ENCODE measurements at places on chromosomes 6 and 20. TPM values are rescaled to one million over a fixed set of nuclear protein-coding genes. Genes with fewer than 3 reads are reported as not detected.

DNA sequence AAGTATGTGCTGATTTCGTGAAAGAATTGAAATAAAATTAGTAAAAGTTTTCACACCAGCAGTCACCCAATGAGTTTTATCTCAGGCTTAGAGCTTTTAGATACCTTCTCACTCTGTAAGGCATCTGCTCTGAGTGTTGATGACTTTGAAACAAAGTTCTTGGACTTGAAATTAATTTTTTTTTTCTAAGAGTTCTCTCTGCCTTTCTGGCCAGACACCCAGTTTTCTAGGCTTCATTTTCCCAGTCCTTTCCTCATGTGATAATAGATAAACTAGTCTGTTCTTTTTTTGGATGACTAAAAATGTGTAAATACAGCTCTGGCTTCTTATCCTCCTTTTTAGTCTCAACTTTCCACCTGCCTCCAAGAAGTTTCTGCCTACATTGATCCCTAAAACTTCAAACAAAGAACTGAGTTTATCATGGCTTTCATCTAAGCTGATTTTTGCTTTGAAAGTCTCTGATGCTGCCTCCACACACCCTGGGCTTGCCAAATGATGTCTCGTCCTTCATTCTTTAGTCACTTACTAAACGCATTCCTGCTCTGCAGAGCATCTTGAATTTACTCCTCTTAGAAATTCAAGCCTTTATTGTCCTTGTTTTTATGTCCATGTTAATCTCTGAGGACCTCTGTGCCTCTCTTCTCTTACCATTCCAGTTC is 32.7 kb downstream of the SLX4IP start:
- no peak for DNase-seq

- DNase-seq, result no peak
These were observed 76.7 kb downstream of the PREP start for GRCh38 chr6:105326216-105326615.

DNA sequence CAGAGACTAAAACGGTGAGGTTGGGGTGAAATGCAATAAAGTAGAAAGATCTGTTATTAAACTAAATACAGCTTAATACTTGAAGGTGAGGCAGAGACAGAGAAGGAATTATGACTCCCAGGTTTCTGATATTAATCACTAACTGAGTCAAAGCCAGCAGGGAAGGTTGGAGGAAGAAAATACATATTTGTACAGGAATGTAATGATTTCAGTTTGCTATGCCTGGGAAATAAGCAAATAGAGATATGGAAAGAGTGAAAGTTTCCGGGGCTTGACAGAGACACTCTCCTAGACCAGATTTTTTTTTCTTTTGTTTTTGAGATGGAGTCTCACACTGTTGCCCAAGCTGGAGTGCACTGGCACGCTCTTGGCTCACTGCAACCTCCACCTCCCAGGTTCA is 76.8 kb downstream of the PTPRK start:
- DNase-seq, result no peak

RBPJL gene
- not detected for total RNA-seq

SYCP2 gene
- 2.2 TPM for total RNA-seq

PM20D2 gene
- total RNA-seq, result 3.9 TPM

LINC00237 gene
- total RNA-seq, result not detected

GRCh38 chr6:148885925-148886845 is 139.4 kb downstream of the UST start:
- DNase-seq, result no peak

KCNG1 gene
- total RNA-seq, result 0.19 TPM

- no peak for DNase-seq
These were observed 52.2 kb downstream of the MRPL14 start for GRCh38 chr6:44074813-44075646.

ISM1 gene
- total RNA-seq, result 4.0 TPM

- no peak for DNase-seq
These were observed 34.4 kb downstream of the DSE start for GRCh38 chr6:116405138-116405537.

Measured in mesenteric fat pad (tissue), 1 donor.